Sciatic nerve (tissue), 2 donors: ENCODE measurements at places on chromosomes 13 and 19.

- DNase-seq = no peak
These were observed 74.0 kb upstream of the DOCK9 start for GRCh38 chr13:99051768-99052455.

DNA sequence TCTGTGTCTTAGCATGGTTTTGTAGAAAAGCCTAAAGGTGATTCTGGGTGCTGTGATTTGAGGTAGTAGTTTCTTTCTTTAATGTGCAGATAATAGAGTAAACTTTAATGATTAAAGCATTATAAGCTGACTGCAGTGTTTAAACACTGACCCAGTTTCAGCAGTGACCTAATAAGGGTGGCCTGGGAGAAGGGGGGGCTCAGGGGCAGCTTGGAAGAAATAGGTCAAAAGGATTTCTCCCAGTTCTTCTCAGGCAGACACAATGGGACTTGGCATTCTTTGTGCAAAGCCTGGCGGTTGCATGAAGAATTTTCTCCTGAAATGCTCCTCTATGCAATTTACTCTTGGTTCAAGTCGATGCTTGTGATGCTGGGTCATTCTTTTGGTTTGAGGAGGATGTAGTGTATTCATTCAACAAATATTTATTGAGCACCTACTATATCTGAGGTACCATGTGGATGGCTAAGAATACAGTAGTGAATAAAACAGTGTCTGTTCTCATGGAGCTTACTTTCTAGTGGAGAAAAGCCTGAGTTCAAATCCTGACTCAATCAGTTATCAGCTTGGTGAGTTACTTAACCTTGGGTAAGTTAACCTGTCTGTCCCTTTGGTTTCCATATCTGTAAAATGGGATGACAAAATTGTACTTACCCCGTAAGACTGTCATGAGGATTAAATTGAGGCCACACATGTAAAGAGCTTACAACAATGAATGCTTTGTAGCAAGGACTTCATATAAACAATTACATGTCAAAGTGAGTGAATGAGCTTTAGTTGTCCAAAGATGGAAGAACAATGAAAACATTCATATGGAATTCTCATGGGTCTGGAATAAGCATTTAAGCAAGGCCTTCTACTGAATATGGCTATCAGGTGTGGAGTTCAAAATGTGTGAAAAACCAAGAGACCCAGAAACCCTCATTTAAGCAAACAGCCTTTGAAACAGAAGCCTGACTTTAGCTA is 210.2 kb downstream of the KCNRG start:
- DNase-seq = no peak

DNA sequence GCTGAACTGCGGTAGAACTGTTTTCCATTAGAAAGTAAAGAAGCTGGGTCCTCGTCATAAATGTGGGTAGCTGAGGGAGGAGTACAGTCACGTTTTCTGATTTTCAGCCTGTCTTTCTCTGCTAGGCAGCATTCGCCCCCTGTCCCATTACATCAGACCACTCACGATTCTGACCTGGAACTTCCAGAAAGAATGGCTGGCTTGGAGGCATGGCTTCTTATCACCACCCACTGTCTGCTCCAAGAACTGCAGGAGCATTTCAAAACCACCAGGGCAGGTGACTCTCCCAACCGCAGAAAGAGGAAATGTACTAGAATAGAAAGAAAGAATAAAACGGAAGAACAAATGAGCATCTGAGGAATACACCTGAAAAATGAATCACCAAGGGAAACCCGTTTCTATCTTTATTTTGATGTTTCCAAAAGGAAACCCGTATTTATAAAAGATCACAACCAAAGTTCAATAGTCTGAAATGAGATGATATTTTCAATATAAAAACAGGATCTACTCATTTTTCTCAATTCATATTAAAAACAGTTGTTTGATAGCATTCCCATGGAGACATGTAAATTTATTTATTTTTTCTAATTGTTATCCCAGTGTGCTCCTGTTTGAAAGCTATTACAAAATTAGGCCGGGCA is 22.1 kb upstream of the POMP start:
- no peak for DNase-seq

DNA sequence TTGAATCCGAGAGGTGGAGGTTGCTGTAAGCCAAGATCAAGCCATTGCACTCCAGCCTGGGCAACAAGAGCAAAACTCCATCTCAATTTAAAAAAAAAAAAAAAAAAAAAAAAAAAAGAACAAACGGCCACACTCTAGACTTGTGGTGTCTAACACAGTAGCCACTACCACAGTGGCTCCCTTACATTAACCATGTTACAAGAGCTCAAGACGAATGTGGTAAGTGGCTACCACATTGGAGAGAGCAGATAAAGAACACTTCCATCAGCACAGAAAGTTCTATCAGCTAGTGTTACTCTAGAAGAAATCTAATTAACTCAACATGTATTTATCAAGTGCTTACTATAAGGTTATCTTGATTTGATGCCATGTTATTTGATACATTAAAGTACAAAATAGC is 11.5 kb downstream of the XPO4 start:
- DNase-seq = no peak

DNA sequence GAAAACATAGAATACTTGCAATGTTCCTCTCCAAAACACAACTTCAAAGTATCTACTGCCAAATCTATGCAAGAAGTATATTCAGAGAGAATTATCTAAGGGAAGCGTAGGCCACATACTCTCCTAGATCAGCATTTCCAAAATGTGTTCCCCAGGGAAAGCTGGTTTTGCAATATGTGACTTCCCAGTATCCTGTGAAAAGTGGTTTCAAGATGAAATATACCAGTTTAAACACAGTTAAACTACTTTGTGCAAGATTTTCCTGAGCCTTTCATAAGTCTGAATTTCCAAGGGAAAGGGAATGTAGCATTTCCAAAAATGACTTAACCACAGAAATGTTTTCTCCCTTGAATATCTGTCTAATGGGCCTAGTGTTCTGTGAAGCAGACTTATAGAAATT is 7.6 kb downstream of the STARD13 start:
- no peak for DNase-seq

- DNase-seq = peak; percentile 68
These were observed 6.7 kb upstream of the MKNK2 start for GRCh38 chr19:2057484-2058469.

DNA sequence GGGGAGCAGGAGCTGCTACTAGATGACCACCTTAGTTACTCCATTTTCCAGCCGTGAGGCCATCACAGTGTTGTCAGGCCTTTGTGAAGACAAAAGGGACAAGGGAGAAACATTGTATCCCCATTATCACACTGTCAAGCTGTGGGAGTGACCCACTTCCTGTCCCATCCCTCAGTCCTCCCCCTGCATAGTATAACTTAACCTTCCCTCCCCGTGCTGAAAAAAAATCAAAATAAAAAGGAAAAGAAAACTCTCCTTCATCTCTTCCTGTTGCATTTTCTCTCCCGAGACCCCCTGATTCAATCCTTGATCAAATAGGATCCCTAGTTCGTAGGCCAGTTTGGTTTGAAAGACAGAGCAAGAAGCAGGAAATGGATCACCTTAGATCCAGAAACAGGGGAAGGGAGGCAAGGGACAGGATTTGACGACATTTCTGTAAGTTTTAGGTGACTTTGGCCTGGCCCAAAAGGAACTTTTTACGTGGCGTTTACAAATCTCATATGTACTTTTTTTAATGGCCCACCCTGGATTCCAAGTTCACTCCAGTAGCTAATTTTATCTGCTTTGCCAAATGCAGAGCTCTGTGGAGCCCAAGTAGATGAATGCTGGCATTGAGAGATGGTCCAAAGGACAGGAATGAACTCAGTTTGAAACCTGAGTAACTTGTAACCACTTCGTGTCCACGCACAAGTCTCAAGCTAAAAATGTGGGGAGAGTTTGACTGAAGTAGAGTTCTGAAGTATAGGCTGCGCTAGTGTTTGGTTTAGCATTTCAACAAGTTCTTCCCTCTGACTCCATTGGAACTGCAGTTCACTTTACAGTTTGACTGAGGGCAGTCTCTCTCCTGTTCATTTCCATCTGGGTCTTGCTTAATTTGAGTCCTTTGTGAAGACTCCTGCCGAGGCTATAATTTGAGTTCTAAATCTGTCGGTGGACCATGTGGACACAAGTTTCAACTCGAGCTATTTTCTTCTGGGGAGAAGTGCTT is 16.6 kb upstream of the GATAD2A start:
- DNase-seq = no peak

GRCh38 chr13:23463661-23464060 is 30.2 kb upstream of the SACS start:
- no peak for DNase-seq

DNA sequence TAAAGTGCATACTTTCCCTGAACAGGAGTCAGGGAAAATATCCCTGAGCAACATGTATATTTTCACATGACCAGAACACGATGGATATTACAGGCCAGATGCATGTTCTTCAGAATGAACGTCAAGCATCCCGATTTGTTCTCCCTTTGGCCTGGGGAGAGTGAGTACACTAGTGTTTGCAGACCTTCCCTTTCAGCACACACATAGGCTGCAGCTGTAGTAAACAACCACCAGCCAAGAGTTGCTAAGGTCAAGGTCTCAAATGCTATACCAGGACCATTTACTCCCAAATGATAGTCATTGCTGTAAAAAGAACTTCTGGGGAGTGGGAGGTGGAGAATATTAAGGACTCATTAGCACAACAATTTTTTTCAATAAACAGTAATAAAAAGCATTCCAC is 3.0 kb downstream of the KLF12 start:
- no peak for DNase-seq

GRCh38 chr13:112753833-112754232 is 64.0 kb downstream of the ATP11A start:
- DNase-seq = no peak

DNA sequence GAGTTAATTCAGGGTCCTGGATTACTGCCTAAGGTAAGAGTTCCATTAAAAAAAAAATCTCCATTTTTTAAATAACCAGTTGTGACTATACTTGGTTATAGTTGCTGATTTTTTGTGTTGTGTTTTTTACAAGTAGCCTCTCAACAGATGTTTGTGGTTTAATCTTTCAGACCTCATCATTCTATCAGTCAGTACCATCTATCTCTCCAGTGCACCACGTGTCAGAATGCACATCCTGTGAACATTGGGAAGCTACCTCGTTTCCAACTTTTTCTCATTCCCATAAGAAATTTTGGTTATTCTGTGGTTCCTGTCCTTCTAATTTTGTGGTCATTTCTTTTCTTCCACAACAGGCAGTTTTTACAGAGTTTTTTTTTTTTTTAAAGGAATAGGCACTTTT is 39.2 kb downstream of the WDFY2 start:
- no peak for DNase-seq

DNA sequence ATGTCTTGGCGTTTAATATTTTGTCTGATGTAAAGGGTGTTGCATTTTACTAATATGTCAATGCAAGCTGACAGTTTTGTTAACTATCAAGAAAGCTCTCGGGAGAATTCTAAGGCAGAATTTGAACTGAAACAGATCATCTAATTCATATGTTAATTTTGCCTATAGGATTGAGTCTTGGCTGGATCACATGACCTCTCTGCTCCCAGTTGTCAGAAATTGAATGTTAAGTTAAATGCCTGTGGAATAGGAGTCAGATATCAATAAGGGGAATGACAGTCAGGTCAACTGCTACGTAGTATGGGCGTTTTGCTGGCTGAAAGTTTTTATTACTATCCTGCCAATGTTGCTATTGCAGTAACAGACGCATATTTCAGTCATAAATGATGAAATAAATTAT is 358.5 kb downstream of the MYO16 start:
- no peak for DNase-seq

GRCh38 chr13:20141238-20142022 is 19.4 kb downstream of the GJA3 start:
- DNase-seq = no peak

DNA sequence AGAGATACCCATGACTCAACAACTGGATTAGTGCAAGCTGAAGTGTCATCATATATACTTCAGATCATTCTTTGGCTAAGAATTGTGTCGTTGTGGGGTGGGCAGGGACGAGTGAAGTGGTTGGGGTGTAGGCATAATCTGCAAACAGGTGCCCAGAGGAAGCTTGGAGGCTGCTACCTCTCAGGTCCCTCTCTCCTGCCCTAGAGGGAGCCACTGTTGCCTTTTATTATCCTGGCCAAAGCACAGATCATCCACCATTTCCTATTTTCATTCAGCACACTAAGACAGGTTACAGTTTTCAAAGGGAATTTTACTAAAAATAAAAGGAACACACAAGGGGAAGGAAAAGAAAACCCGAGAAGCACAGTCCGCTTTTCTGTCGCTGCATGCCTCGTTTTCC is 126.6 kb downstream of the HS6ST3 start:
- no peak for DNase-seq

DNA sequence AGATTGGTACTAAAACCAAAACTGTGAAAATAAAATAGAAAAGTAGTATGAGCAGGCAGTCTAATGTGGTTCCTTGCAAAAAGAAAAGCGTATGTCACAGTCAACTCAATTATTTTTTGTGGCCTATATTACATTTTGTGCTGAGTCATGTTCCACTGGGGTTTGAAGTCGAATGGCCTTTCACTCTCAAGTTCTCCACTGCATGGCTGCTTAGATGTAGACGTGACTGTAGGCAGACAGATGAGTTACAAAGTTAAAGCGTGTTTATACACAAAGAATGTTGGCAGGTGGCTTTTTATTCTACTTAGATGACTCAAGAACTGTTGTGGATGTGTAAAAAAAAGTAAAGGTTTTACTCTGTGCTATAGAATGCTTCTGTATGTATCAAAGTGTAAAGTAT is 133.9 kb downstream of the SLITRK6 start:
- DNase-seq = no peak

GRCh38 chr13:99277629-99278028 is 19.4 kb upstream of the GPR18 start:
- no peak for DNase-seq

DNA sequence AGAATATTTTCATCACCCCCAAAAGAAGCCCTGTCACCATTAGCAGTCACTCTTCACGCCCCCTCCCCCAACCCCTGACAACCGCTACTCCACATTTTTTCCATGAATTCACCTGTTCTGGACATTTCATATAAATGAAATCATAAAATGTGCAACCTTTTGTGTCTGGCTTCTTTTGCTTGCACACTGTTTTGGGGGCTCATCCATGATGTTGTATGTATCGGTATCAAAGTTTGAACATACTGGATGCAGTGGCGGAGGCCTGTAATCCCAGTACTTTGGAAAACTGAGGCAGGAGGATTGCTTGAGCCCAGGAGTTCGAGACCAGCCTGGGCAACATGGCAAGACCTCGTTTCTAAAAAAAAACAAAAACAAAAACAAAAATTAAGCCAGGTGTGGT is 7.2 kb downstream of the GADD45B start:
- no peak for DNase-seq

- no peak for DNase-seq
These were observed 122.0 kb upstream of the FNDC3A start for GRCh38 chr13:48853728-48854102.

GRCh38 chr13:92221916-92222315 is 823.5 kb downstream of the GPC5 start:
- no peak for DNase-seq

GRCh38 chr13:73702419-73703071 is 431.7 kb downstream of the KLF12 start:
- DNase-seq = no peak
